ENCODE measurements at places on chromosomes 6 and 20.

DNA sequence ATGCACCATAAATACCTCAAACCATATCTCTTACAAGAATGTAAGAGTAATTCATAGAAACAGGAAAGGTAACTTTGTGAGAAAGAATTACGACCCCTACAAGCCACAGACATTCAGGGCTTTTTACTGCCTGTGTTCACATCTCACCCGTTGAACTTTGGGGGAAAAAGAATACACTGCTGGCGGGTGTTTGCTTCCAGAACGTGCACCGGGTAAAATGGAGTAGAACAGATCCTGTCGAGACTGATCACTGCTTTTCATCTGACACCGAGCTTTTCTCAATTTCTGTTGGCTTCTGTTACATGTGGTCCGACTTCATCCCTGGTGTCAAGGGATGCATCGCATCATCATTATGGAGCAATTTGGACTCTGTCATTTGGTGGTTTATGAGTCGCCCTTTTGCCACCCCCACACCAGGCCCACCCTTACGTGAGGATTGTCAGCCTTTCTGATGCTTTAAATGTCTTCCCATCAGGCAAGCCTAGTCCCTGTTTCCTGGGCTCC is 219.2 kb upstream of the ZFP64 start:
- no peak for DNase-seq

- DNase-seq, result no peak
Observed at GRCh38 chr6:98833057-98833306, 1.4 kb upstream of the POU3F2 start.

GRCh38 chr6:109991201-109992101 is 13.3 kb downstream of the GPR6 start:
- DNase-seq, result no peak

DNA sequence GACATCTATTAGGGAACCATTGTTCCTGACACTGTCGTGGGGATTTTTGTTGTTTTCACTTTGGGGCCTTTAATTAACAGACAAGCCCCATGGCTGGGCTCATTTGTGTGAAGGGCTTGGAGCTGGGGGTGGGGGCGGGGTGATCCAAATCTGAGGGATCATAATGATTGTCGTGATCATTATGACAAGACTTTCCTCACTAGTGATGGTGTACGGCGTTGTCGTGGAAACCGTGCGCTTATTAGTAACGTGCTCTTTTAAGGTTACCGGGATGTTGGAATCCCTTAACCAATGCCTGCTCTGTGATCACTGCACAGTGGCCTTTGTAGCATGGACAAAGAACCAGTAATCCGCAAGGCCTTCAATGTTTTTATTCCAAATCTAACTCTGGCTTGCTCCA is 18.6 kb downstream of the PDYN start:
- DNase-seq, result no peak

DNA sequence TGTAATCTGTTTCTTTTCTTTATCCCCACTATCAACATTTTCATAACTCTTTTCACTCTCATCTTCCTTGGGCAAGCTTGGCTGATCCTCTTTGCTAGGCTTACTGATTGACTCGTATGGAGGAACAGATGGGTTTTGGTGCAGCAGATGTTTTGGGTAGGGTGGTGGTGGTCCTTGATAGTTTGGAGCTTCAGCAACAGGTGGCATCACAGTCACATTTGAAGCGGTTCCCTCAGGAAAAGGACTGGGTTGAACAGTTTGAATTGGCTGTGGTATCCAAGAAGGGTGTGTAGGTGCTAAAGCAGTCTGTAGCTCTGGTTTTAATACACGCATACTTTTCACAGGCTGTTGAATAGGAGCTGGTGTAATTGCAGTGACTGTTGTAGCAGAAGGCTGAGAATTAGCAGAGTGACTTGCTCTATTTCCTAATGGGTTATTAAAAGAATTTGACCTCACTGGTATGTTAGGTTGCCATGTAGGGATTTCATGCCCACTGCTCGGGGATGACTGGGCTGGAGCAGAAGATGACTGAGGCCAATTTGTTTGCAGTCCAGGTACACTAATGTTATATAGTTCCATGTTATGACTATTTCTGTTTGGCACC is 34.5 kb downstream of the LATS1 start:
- no peak for DNase-seq

DNA sequence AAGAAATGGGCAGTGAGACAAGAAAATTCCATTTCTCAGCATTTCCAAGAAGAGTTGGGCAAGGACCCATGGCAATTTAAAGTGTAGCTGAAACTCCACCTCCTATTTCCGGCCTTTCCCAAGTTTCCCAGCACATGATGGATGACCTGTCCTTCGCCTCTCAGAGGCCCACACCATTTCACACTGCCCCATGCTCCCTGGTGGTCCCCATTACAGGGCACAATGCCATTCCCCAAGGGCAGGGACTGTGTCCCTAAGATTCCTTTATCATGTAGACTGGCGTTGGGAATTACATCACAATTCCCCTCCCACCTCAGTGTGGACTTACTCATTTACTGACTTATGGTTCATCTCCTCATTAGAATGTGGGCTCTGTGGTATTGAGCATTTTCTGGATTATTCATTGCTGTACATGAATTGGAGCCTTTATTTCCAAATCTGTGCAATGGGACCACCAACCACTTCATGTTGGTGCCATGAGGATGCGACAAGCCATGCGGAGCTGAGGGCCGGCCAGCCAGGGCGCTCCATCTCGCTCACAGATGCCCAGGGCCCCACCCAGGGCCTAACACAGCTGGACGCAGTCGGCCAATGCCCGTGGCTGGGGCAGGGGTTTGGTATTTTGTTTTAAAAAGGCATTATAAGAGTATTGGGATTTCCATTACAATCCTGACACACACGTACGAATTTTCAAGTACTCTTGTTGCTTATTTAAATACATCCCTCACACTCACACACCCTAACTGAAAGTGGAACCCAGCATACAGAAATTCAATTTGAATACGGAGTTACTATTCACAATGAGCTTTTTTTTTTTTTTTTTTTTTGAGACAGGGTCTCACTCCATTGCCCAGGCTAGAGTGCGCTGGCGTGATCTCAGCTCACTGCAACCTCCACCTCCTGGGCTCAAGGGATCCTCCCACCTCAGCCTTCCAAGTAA is 5.4 kb downstream of the ACSS1 start:
- no peak for DNase-seq

GRCh38 chr20:8518878-8519277 is 386.8 kb downstream of the PLCB1 start:
- no peak for DNase-seq

DNA sequence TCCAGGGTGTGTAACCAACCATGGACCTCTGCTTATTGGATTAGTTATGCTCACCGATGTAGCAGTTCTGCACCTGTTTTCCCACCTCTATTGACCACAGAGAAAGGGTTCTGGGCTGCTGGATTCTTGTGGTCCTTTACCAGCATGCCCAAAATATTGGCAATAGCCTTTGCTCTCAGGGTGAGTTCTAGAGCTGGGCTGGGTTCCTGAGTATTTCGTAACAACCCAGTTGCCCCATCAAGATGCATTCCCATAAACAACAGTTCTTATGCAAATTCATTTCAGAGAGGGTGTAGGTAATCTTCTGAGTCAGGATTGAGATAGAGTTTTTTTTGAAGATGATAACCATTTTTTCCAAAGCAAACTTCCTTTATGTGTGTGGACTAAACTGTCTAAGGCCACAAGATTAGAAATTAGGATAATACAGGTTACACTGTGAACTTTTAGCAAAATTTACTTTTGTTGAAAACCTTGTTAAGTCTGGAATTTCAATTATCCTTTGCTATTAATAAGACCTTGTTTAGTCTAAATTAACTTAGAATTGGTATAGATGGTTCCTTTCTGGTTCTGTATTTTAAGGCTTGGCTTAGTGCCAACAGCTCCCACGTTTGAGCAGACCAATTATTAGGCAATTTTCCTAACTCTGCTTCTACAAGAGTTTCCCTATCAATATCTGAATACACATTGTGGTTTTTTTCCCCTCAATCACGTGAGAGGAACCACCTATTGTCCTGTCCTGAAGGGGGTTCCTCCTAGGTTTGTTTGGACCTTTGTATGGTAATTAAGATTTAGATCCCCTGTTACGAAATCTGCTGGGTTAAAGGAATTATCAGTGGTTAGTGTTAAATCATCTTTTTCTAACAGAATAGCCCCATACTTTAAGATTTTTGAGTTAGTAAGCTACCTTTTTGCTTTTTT is 46.1 kb downstream of the TBX18 start:
- no peak for DNase-seq

- DNase-seq, result no peak
Observed at GRCh38 chr6:6916598-6916997, 191.2 kb upstream of the RREB1 start.

GRCh38 chr6:157980288-157981131 is 1.2 kb upstream of the SYNJ2 start:
- DNase-seq, result peak; percentile 13

Measured in activated gamma-delta T cell (primary cell).